ENCODE measurements at places on chromosomes 16 and 17. TPM values are rescaled to one million over a fixed set of nuclear protein-coding genes. Genes with fewer than 3 reads are reported as not detected.

GRCh38 chr17:1608676-1609075, 20.0 kb downstream of the SLC43A2 start:
- DNase-seq = no peak
- peak overlapping the region; percentile 36 for H3K27ac ChIP-seq
- H3K4me3 ChIP-seq = no peak overlapping the region
- peaks cover 2% of the 10 kb centered on the region for H3K36me3 ChIP-seq

- no peak for DNase-seq
- no peak overlapping the region for H3K27ac ChIP-seq
- no peak overlapping the region for H3K4me3 ChIP-seq
- H3K4me1 ChIP-seq = no peaks in the 10 kb centered on the region
Observed at GRCh38 chr17:56172517-56172982, 19.3 kb downstream of the ANKFN1 start.

DNA sequence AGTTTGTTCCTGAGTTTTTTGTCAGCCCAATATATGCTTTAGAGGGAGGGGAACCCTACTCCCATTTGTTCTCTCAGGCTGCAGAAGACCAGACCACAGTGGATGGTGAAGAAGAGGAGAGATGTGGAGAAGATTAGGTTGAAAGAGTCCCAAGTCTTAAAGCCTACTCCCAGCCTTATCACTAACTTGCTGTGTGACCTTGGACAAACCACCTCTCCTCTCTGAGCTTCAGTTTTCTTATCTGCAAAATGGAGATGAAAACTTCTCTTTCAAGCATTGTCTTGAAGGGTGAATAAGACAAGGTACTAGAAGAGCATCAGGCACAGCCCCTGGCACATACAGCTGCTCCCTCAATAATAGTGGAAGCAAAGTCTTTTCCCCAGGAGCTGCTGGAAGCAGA, 15.1 kb upstream of the LHX1 start:
- H3K27me3 ChIP-seq = peaks cover 30% of the 10 kb centered on the region
- H3K4me3 ChIP-seq = no peak overlapping the region
- peaks cover 21% of the 10 kb centered on the region for H3K4me1 ChIP-seq

DNA sequence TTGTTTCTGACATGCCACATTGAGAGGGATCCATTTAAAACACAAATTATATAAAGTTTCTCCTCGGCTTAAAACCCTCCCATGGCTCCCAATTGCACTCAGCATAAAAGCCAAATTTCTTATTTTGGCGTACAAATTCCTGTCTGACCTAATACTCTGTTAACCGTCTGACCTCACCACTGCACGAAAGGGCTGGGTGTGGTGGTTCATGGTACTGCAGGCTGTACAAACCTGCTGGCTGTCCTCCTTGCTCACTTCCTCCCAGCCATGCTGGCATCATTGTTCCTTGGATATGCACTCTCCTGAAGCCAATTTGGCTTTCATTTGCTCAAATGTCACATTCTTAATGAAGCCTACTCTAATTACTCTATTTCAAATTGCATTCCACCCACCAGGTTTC, 301.6 kb upstream of the C16orf82 start:
- no peak overlapping the region for H3K4me3 ChIP-seq
- no peaks in the 10 kb centered on the region for H3K4me1 ChIP-seq
- DNase-seq = peak; percentile 29
- peaks cover 14% of the 10 kb centered on the region for H3K27me3 ChIP-seq

HS3ST3B1 gene
- 4.9 TPM for total RNA-seq

GRCh38 chr16:26051063-26051462, 359.3 kb downstream of the HS3ST4 start:
- H3K4me1 ChIP-seq = no peaks in the 10 kb centered on the region
- H3K4me3 ChIP-seq = no peak overlapping the region
- DNase-seq = no peak
- peaks cover 6% of the 10 kb centered on the region for H3K27me3 ChIP-seq
- H3K27ac ChIP-seq = no peak overlapping the region

DNA sequence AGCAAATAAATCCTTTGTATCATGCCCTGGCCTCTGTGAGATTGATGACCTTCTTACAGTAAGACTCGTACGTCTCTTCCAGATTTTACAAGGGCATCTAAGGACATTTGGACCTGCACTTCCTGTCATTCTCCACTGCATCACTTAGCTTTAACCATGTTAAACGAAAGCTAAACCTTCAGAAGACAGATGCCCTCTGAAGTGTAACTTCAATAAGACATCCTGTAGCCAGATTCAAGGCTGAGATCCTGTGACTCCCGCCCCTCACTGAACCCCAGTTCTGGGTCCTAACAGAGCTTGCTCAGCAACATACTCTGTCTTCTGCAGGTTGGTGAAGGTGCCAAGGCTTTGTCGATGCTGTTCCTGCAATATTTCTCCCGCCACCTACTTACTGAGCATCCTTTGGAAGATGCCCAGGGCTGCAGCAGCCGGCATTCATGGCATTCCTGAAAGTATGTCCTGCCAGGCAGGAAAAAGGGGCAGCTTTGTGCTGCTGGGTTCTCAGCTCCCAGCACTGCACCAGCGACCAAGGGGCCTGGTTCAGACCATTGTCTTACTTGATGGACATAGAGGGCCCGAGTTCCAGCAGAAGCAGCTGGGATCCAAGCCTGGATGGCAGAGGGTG, 131.1 kb downstream of the AXIN2 start:
- no peak overlapping the region for H3K27ac ChIP-seq
- H3K36me3 ChIP-seq = peaks cover 3% of the 10 kb centered on the region
- no peak overlapping the region for H3K4me3 ChIP-seq
- peaks cover 28% of the 10 kb centered on the region for H3K4me1 ChIP-seq
- DNase-seq = no peak
- peaks cover 4% of the 10 kb centered on the region for H3K27me3 ChIP-seq

GRCh38 chr17:80432350-80432955, 17.5 kb downstream of the ENDOV start:
- no peaks in the 10 kb centered on the region for H3K36me3 ChIP-seq
- no peak overlapping the region for H3K4me3 ChIP-seq
- no peak for DNase-seq
- no peaks in the 10 kb centered on the region for H3K27me3 ChIP-seq
- no peaks in the 10 kb centered on the region for H3K4me1 ChIP-seq
- H3K27ac ChIP-seq = no peak overlapping the region

DNA sequence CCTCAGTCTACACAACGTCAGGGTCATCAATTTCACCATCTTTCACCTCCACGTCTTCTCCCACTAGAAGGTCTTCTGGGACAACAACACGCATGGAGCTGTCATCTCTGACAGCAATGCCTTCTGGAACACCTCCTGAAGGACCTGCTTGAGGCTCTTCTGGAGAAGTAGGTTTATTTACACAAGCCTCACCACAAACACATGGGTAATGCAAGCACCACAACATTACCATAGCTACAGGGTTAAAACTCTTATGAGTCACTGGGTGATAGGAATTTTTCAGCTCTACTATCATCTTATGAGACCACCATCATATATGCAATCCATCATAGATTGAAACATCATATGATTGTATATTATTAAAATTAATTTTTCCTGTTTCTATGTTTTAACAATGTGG, 215.4 kb downstream of the CHD9NB start:
- no peaks in the 10 kb centered on the region for H3K4me1 ChIP-seq
- H3K27ac ChIP-seq = no peak overlapping the region
- H3K36me3 ChIP-seq = no peaks in the 10 kb centered on the region
- no peak for DNase-seq

PLEKHH3 gene
- 0.65 TPM for total RNA-seq

GRCh38 chr16:72946474-72947194, 101.3 kb downstream of the ZFHX3 start:
- no peak for DNase-seq
- H3K4me1 ChIP-seq = no peaks in the 10 kb centered on the region
- H3K27me3 ChIP-seq = no peaks in the 10 kb centered on the region
- no peak overlapping the region for H3K4me3 ChIP-seq
- H3K27ac ChIP-seq = no peak overlapping the region
- H3K36me3 ChIP-seq = no peaks in the 10 kb centered on the region

DNA sequence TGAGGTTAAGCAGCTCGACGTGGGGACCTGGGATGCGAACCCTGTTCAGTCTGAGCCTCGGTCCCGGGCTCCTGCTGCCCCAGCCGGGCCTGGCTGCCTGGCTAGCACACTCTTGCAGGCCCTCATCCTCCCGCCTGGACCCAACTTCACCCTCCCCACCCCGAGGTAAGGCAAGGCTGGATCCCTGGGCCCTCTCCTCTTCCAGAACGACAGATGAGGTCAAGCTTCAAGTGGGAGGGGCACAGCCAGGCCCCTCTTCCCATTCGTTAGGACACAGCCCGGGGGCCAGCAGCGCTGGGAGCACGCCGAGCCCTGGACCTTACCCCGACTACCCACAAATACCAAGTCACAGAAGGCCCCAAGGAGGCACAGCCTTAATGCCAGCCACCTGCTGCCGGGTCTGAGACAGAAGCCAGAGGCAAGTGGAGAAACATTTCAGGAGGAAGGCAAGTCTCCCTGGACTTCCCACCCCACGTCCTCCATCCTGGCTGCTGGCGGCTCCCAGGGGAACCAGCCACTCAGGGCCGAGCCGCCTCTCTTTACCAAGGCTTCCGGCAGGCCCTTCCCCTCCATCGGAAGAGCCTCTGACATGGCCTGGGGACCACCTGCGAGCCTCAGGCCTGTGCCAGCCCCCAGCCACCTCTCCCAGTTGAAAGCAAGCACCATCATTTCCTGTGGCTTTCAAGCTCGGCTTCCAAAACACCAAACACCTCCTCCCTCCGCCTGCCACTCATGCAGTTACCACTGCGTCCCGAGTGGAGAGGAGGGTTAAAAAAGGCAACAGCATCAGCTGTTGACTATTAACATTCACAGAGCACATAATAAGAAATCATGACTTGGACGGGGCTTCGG, 59.9 kb downstream of the RPH3AL start:
- H3K4me3 ChIP-seq = no peak overlapping the region
- no peaks in the 10 kb centered on the region for H3K27me3 ChIP-seq
- peaks cover 13% of the 10 kb centered on the region for H3K4me1 ChIP-seq

DNA sequence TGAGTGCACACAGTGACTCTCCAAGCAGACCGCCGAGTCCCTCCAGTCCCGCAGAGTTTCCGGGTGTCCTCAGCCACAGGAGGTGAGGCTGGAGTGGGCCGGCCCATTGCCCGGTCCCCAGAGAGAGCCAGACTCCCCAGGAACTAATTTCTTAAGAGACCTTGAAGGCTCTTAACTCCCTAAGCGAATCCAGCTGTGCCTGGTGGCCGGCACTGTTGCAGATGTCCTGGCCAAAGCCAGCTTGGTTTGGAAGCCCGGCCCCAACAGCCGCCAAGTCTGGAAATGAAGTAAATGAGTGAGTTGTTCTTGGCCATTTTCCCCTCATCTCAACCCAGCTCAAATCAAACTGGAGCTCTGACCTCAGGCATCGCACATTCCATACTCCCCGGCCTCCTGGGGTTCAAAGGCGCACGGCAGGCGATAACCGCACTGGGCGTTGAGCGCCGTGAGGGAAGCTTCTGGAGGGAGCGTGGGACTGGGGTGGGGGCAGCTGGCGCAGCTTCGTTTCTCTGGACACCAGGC, 42.0 kb downstream of the CMIP start:
- H3K4me3 ChIP-seq = no peak overlapping the region
- H3K36me3 ChIP-seq = no peaks in the 10 kb centered on the region
- no peaks in the 10 kb centered on the region for H3K27me3 ChIP-seq
- no peak overlapping the region for H3K27ac ChIP-seq
- DNase-seq = no peak
- peaks cover 25% of the 10 kb centered on the region for H3K4me1 ChIP-seq

SPNS3 gene
- total RNA-seq = 25.7 TPM

TSPAN10 gene
- 0.18 TPM for total RNA-seq

DNA sequence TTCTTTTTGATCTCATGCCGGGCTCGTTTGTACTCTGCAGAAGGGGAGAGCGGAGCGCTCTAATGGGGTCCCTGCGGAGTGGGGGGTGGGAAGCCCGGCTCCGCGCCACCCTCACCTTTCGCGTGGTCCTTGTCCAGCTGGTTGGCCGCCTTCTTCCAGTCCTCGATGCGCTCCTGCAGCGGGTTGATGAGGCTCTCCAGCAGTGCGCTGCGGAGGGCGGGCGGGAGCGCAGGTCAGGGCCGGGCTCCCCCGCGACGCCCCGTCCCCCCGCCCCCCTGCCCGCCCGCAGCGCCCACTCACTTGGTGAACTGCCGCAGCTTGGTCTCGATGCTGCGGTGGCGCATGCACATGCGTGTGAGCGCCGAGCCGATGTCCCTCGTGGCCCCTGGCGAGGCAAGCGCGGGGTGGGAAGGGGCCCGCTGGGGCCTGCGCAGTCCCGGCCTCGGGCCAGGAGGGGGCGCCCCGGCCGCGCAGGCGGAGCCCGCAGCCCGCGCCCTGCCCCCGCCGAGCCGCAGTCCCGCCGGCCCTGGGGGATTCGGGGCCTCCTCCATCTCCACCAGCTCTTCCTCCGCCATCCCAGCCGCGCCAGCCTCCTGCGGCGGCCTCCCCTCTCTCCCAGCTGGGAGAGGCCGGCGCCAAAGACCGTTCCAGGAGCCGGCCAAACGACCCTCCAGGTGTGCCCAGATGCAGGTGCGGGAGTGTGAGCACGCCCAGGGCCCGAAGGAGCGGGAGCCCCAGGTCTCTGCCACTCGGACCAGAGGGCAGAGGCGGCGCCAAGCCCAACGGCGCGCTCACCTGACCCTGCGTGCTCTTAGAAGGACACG, 6.0 kb downstream of the MTSS2 start:
- no peak overlapping the region for H3K27ac ChIP-seq
- H3K4me1 ChIP-seq = peaks cover 9% of the 10 kb centered on the region
- DNase-seq = no peak
- no peaks in the 10 kb centered on the region for H3K36me3 ChIP-seq
- H3K27me3 ChIP-seq = no peaks in the 10 kb centered on the region

MYH8 gene
- total RNA-seq = not detected

GRCh38 chr16:88936556-88937205, 40.3 kb downstream of the CBFA2T3 start:
- no peak overlapping the region for H3K27ac ChIP-seq
- DNase-seq = no peak
- no peaks in the 10 kb centered on the region for H3K36me3 ChIP-seq
- peaks cover 35% of the 10 kb centered on the region for H3K27me3 ChIP-seq
- peaks cover 9% of the 10 kb centered on the region for H3K4me1 ChIP-seq
- no peak overlapping the region for H3K4me3 ChIP-seq
